ENCODE measurements at places on chromosomes 3 and 15.

- no peak for DNase-seq
Observed at GRCh38 chr3:18389108-18389733, 35.9 kb downstream of the SATB1 start.

GRCh38 chr3:142609136-142609535 is 12.9 kb downstream of the PLS1 start:
- no peak for DNase-seq

DNA sequence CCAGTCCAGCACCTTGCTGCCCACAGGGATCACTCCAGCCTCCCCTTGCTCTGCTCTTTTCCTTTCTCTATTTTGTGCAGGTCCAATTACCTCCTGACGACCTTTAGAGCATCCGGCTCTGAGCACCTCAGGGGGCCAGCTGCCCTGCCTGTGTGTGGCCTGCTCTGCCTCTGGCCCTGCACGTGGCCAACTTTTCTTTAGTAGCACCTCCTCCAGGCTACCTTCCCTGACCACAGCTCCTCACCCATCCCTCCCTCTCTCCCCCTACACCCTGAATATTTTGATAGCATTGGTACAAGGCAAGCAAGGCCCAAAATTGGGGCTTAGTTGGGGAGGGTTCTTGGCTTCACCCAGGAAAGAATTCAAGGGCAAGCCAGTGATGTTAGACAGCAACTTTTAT is 66.9 kb upstream of the PRR20G start:
- DNase-seq, result no peak

DNA sequence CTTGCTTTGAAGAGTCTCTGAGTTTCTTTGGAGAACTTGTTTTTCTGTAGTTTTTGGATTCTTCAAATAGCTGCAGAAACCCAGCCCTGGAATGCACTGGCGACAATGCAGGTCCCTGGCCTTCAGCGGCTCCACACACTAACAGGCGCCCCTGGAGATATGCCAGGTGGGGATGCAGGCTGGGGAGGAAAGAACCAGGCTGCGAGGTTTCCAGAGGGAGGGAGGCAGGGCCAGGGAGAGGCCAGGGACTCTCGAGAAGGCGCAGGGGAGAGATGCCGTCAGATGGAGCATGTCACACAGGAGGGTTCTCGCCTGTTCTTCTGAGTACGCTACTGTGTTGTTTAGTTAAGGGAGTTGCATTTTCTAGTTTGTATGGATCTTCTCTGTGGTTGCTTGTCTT is 283.1 kb downstream of the GABRG3 start:
- DNase-seq, result no peak

DNA sequence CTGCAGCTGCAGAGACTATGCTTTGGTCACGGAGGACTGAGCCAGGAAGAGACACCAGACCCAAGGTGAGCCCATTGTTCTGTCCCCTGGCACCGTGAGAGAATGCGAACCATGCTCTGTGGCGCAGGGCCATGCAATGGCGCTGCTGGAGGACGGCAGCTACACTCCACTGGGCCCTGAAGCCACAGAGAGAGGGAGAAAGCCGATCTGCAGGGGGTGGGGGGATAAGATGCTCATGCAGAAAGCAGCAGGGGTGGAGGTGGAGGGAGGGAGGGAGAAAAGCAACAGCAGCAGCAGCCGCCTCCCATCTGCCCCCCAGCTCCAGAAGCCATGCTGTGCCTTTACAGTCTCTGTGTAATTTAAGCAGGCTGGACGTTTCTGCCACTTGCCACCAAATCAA is 5.3 kb downstream of the BDH1 start:
- no peak for DNase-seq

GRCh38 chr3:71514621-71515020 is 68.9 kb downstream of the FOXP1 start:
- no peak for DNase-seq

GRCh38 chr3:189871418-189871817 is 240.2 kb downstream of the TP63 start:
- no peak for DNase-seq

GRCh38 chr3:18751514-18751913 is 326.4 kb upstream of the SATB1 start:
- no peak for DNase-seq

DNA sequence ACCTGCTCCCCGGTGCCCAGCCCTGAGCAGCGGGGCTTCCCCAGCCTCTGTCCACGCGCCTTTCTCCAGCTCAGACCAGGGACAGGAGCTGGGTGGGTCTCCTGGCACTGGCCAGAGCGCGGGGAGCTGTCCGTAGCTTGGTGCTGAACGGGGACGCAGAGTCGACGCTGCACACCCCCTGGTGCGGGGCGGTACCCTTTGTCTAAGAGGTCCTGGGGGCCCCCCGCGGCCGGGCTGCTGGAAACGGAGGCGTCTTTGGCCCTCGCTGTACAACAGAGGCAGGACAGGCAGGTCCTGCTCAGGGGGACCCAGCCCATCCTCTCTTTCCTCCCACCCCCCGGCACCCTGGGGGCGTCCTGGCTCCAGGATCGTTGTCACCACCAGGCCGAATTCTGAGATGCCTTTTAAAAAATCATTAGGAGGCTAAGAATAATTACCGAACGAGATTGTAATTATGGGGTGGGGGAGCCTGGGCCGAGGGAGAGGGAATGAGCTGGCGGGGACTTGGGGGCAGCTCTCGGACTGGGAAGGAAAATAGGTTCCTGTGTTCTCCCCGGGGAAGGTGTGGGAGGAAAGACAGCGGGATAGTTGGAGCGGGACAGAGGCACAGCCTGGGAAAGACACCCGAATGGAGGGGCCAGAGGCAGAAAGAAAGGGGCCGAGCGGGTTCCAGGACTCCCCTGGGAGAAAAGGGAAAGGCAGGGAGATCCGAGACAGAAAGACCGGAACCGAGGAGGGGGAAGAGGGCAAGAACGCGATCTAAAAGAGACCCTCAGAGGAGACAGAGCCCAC is 4.1 kb upstream of the SKOR1 start:
- DNase-seq, result no peak

DNA sequence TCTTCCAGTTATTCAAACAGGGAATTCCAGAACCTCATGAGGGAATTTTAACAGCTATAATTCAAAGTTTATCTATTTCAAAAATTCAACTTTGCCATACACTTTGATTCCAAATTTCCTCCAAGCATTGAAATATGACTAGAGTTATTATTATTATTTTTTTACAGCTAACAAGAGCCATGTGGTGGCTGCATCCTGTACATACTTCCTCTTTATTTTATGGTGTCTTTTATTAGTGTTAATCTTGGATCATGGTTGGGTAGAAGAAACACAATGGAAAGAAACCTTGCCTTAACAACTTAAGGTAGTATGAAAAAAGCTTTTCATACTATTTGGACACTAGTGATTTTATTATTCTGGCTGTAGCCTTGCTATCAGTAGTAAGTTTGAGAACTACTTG is 52.7 kb downstream of the TFG start:
- no peak for DNase-seq

- no peak for DNase-seq
Observed at GRCh38 chr15:69723404-69724096, 270.9 kb downstream of the RPLP1 start.

Data from SIG-M5 (cell line).